ENCODE measurements at places on chromosomes 7 and 10. TPM values are rescaled to one million over a fixed set of nuclear protein-coding genes. Genes with fewer than 3 reads are reported as not detected.

Gene CDHR1
- not detected for total RNA-seq

Gene TEX47
- total RNA-seq, result not detected

Gene ZNF503
- 9.1 TPM for total RNA-seq

Gene GDF2
- total RNA-seq, result not detected

Gene CLCN1
- total RNA-seq, result not detected

Gene ASAH2B
- total RNA-seq, result 3.1 TPM

Gene STEAP1B
- total RNA-seq, result 1.2 TPM

Gene GBX1
- total RNA-seq, result not detected

Gene NCF1
- not detected for total RNA-seq

Gene EPHB4
- total RNA-seq, result 36.8 TPM

GRCh38 chr7:94612661-94613060, 43.3 kb downstream of the SGCE start:
- no peak for DNase-seq

DNA sequence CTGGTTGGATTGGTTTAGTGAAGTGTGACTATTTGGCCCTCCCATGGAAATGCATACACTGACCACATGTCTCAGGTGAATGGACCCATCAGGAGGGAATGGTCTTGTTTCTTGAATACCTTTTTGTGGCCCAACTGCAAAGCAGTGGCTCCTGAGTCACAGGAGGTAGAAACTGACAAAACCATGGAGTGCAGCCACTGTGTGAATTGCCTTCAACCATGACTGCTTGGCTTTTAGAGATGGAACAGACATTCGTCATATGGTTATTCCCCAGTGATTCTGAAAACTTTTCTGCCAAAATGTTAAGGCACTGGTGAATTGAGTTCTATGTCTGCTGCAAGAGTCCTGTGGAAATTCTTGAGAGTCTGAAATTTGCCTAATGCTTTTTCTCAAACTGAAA, 64.7 kb downstream of the CDK14 start:
- no peak for DNase-seq

DNA sequence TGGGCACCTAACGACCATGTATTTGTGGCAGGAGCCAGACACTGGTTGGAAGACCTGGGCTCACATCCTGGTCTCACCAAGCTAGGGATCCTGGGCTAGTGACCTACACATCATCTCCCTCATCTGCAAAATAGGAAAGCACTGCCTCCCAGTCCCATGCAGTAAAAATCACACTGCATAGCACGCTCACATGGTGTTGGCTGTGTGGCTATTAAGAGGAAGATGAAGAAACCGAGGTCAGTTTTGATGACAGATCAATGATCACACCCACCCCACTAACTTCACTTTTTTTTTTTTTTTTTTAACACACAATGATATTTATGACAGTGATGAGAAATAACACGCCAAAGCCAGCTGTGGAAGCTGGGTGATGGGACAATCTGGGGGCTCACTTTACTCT, 146.5 kb downstream of the RNF216 start:
- DNase-seq, result no peak

DNA sequence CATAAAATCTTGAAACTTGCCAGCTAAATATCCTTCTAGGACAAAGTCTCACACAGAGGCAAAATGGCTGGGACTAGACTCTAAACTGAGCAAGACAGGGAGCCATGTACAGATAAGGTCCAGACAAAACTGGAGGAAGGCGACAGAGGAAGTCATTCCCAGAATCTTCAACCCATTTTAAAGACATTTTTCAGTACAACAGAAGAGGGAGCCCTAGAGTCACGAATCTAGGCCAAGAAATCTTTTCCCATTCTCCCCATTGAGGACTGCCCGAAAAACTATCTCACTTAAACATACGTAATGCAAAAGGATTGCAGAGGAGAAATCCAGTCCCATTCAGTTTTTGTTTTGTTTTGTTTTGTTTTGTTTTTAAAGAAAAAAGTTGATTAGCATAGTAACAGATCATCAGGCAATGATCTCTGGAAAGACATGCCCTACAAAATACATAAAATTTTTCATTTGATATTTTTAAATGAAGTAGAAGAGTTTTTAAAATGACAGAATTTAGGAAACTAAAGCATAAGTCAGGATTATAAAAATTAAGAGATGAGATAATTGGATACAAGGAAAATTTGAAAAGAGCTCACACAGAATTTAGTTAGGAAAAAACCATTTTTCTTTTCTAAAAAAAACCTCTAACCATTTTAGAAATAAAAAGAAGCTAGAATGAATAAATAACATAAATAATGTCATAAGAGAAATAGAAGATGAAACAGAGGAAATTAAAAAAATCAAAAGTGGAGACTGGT, 16.9 kb upstream of the PRF1 start:
- DNase-seq, result peak; percentile 19

DNA sequence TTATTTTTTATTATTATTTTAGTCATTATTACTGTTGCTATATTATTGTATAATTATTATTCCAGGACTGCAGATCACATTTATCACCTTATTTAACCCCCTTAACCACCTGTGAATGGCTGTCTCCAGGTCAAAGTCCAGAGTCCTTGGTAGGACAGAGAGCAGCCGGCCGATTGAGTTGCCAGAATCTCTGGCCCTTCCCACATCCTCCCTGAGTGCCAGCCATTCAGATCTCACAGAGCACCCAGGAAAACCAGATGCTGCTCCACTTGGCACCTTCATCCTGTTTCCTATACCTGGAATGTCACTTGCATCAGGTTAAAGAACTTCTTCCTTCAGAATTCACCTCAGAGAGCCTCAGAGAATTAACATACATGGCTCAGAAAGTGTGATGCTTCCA, 101.1 kb downstream of the ELAPOR2 start:
- no peak for DNase-seq

DNA sequence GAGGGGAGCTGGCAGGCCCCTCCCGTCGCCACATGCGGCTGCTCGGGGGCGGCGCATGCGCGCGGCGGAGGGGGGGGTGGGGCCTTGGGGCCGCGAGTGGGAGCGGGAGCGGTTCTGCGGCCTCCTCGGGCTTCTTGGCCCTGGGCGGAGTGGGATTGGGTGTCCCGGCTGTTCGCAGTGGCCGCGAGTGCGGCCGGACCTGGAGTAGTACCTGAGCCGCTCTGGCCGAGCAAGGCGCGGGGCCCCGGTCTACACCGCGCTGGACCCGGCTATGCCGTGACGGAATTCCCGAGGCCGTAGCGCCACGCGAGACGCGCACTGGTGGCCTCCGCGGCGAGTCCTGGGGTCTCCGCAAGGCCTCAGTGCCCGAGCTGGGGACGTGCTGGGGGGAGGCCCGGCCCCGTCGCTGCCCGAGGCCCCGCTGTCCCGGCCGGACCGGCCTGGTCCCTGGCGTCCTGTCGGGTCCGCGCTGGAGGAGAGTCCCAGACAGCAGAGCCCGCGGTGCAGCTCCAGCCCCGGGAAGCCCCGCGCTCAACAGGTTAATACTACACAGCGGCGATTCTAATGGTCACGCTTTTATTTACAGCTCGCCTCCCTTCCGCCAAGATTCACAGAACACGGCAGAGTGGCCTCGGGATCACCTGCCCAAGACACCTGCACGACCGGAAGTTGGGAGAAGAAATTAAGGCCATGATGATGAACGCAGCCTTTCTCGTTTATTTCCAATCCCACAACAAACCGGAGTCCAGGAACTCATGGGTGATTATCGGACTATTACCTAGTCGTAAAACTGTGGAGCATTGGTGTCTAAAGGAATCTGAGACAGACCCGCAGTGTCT, 671 bp upstream of the PAXIP1 start:
- DNase-seq, result peak; percentile 63

DNA sequence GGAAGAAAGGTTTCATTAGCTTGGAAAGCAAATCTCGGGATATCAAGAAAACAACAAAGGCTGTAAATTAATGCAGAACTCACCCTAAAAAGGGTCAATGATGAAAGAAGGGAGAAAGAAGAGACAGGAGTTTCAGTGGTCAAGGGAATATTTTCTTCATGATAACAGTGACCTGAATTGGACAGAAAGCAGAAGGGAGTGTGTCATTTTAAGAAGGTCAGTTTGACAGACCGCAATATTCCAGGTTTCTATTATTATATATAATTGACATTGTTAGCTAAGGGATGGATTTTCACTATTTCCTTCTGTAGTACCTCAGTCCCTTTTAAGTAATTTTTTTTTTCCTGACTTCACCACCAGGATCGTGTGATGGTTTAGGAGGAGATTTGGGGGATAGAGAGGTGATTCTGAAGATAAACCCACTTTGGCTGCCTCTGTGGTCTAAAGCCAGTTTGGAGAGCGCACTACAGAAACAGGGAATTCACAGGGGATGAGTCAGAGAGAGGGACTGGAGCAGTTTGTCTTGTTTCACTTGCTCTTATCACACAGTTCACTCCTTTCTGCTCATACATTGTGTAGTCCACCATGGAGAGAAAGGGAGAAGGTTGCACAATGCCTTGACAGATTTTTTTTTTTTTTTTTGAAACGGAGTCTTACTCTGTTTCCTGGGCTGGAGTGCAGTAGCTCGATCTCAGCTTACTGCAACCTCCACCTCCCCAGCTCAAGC, 417.9 kb downstream of the AUTS2 start:
- DNase-seq, result peak; percentile 72

- DNase-seq, result no peak
Measured at GRCh38 chr10:97200616-97201015, 14.9 kb upstream of the SLIT1 start.

GRCh38 chr10:53978301-53978700, 822.7 kb downstream of the PCDH15 start:
- DNase-seq, result no peak

GRCh38 chr7:471191-471865, 48.3 kb downstream of the PDGFA start:
- no peak for DNase-seq

DNA sequence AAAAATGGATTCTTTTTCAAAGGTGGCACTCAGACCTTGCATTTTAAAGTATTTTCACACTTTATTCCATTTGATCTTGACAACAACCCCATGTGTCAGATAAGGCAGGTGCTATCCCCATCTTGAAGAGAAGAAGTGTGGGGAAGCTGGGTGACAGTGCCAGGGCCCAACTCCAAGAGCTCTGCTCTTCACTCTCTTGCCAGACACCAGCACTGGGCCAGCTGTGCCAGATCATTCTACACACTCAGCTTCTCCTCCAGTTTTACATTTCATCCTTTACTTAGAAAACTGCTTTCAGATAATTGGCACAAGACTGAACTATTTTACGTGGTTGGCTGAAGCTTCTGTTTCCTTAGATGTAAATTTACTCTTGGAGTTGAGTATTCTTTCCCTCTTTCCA, 64.4 kb downstream of the ENO4 start:
- DNase-seq, result no peak

GRCh38 chr10:132145521-132146185, 41.1 kb upstream of the DPYSL4 start:
- DNase-seq, result no peak

All from M059J (cell line).